ENCODE measurements at places on chromosomes 2 and 18.

DNA sequence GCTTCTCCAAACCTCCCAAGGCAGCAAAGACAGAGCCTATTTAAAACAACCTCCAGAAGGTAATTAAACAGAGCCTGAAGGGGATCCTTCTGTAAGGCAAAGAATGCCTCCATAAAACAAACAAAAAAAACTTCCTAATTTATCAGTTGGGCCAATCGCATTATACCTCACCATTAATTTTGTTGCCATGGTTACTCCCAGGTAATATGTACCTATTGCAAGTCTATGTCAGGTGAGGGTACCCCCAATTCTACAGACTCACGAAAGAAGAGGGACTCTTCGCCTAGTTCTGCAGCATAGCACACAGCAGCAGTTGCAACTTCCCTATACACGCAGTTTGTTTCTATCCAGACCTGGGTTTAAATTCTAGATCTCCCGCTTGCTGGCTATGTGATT is 38.8 kb downstream of the SFXN5 start:
- no peak for DNase-seq

DNA sequence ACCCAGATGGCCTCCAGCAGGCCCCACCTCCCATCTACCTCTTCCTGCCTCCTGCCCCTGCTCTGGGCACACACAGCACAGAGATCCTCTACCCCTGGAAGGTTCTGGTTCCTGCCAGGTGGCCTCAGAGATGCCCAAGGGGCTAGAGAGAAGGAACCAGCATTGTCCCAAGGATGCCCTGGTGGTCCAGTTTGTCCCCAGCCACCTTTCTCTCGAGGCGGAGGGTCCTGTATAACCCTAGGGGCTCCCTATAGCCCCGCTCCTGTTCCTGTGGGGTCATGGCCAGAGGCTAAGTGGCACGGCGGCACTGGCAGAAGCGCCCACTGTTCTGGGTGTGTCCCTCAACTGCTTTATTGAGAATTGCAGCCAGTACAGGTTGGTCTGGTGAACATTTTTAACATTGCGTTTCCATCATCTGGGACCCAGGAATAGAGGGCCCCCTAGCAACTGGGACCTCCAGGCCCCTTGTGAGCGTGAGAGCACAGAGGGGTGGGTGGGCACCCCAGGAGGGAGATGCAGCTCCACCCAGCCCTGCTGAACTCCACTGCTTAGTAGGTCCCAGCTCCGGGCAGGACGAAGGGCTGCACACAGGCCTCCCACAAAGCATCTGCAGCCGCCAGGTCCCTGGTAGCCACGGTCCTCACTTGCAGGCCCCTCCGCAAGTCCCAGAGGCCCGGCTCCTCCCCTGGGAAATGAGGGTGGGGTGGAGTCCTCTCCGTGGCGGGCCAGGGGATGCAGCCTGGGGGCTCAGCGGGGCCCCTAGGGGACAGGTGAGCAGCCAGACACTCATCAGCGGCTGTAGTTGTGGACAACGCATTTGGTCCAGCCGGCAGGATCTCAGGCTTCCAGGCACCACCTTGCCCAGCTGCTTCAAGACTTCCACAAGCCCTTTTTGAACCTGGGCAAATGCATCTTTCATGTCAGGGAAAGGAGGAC is 33.1 kb downstream of the GPC1 start:
- DNase-seq, result no peak

DNA sequence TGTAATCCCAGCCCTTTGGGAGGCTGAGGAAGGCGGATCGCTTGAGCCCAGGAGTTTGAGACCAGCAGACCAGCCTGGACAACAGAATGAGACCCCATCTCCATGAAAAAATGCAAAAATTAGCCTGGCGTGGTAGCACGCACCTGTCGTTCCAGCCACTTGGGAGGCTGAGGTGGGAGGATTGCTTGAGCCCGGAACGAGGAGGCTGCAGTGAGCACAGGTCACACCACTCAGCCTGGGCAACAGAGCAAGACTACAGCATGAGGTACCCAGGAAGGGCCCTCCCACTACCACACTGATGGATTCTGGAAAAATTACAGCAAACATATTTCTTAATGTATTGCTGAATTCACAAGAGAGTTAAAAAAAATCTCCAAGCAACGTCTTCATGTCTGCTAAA is 56.3 kb upstream of the HPCAL1 start:
- no peak for DNase-seq

- no peak for DNase-seq
These were observed 675.5 kb downstream of the RNF144A start for GRCh38 chr2:7592618-7593140.

DNA sequence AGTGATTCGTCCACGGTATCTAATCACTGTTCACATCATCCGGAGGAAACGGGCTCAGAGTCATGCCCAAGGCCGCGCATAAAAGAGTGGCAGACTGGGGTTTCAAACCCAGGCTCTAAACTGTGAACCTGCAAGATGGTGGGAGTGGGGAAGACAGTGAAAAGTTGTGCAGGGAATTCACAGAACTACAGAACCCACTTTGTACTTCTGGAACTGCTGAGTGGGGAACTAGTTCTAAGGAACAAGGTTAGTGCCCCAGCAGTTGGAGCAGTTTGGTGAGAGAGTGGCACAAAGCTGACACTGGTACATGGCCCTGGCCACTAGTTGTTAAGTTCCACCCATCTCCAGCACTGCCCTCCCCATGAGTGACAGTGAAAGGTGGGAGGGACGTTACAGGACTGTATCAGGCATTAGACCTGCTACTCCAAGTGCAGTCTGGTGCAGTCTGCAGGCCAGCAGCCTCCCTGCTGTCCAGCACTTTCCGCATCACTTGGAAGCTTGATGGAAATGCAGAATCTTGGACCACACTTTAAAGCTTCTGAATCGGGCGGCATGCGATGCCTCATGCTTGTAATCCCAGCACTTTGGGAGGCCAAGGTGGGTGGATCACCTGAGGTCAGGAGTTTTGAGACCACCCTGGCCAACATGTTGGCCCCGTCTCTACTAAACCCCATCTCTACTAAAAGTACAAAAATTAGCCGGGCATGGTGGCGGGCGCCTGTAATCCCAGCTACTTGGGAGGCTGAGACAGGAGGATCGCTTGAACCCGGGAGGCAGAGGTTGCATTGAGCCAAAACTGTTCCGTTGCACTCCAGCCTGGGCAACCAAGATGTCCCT is 47.3 kb downstream of the C2orf42 start:
- peak; percentile 39 for DNase-seq

GRCh38 chr2:219073413-219074129 is 12.8 kb upstream of the IHH start:
- DNase-seq, result peak; percentile 29

DNA sequence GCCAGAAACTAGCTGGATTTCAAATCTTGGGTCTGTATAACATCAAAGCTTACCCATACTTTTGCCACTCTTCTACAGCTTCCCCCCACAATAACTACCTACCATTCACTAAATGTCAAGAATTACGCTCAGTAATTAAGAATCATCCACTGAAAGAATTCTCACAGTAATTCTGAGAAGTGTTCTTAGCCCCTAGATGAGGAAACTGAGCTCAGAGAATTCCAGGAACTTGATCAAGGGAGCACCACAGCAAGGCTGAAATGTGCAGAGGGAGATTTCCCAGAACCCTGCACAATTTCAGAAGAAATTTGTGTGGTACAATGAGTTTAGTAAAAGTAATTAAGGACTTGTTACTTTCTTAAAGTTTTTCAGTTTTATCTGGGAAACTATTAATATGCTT is 194.5 kb upstream of the STK17B start:
- no peak for DNase-seq

GRCh38 chr2:142865924-142866323 is 11.5 kb upstream of the KYNU start:
- DNase-seq, result no peak

Measured in CD4-positive, CD25-positive, alpha-beta regulatory T cell (primary cell).